ENCODE measurements at places on chromosomes 3 and 15. TPM values are rescaled to one million over a fixed set of nuclear protein-coding genes. Genes with fewer than 3 reads are reported as not detected.
A peak's percentile ranks its signal among the peaks of the same experiment; 100 is the strongest.

Gene PRR20G
- total RNA-seq, result not detected

DNA sequence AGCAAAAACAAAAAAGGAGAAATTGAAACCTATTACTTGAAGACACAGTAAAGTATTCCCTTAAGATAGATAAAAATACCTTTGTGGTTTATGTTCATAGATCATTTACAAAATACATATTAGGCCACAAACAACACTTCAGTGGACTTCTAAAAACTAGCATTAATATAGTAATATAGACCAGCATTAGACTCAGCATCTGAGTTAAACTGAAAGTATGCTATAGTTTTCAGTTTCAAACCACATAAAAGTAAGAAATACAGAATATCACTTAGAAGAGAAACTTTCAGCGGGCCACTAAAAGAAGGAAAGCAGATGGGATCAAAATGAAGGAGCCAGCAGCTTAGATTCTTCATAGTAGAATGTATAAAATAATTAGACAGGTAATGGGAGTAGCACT, 86.6 kb downstream of the MSL2 start:
- no peak for DNase-seq

DNA sequence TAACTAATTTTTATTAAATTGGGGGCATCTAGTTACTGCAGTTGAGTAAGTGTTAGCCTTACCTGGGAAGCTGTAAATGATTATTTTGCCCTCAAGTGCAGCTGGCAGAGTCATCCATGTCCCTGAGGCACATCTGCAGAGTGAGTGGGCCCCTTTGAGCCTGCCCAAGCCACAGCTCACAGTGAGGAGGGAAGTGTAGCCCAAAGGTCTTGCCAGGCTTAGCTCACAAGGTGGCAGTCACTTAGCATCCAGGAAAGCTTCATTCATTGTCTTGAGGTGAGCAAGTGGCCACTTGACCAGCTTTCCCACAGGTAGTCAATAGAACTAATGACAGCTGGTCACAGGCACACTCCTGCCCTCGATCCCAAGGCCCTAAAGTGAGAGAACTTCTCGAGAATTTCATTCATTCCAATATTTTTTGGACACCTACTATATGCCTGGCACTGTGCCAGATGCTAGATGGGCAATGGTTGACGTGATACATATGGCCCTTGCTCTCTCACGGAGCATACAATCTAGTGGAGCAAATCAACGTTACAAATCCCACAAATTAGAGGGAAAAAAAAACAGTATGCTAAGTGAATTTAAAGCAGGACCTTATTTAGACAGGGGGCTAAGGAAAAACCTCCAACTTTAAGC, 163.3 kb upstream of the IL12A start:
- no peak for DNase-seq

- DNase-seq, result no peak
Observed at GRCh38 chr3:58074116-58074715, 66.0 kb downstream of the FLNB start.

- peak; percentile 90 for DNase-seq
Observed at GRCh38 chr3:45593708-45594601, 596 bp upstream of the LIMD1 start.

DNA sequence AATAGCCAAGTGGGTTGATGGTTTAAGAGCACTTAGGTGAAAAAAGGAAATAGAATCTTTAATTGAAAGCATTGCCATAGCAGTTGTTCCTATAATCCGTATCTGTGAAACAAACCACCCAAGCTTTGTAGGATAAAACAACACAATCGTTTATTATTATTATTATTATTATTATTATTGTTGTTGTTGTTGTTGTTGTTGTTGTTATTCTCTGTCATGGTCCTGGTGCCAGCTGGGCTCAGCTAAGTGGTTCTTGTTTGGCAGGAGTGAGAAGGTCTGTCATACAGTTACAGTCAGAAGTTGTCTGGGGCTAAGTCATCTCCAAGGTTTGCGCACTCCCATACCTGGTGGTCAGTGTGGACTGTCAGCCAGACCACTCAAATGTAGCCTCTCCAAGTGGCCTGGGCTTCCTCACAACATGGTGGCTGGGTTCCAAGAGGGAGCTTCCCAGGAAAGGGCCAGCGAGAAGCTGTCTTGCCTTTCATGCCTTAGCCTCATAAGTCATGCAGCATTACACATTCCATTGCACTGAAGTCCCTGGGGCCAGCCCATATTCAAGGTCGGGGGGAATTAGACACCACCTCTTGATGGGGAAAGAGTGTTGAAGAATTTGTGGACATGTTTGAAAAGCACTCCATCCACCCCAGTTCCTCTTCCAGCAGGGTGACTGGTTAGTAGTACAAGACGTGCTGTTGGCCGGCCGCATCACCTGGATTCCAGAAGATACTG, 54.3 kb upstream of the FGD5 start:
- no peak for DNase-seq

Gene EBLN2
- total RNA-seq, result 0.69 TPM

- no peak for DNase-seq
Observed at GRCh38 chr15:66229790-66230465, 23.6 kb downstream of the MEGF11 start.

Gene EFL1
- total RNA-seq, result 17.6 TPM

DNA sequence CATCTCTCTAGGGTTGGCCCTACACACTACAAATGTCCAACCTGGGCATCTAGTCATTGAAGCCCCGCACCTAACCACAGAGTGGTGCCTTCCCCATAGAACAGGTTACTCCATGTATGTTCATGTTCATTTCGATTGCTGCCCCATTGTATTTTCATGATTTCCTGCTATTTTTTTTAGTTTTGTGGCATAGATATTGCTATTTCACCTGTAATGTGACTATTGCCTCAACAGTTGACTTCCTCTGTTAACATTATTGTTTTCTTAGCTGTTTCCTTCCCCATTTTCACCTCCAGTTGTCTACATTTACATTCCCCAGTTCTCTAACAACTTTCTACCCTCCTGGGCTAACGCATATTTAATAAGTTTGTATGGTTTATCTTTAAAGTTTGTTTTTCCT, 137.7 kb upstream of the RBMS3 start:
- DNase-seq, result no peak

- no peak for DNase-seq
Observed at GRCh38 chr3:16178628-16178988, 4.1 kb downstream of the GALNT15 start.

Gene DPPA2
- total RNA-seq, result not detected

Gene ADAMTS17
- total RNA-seq, result 2.9 TPM

DNA sequence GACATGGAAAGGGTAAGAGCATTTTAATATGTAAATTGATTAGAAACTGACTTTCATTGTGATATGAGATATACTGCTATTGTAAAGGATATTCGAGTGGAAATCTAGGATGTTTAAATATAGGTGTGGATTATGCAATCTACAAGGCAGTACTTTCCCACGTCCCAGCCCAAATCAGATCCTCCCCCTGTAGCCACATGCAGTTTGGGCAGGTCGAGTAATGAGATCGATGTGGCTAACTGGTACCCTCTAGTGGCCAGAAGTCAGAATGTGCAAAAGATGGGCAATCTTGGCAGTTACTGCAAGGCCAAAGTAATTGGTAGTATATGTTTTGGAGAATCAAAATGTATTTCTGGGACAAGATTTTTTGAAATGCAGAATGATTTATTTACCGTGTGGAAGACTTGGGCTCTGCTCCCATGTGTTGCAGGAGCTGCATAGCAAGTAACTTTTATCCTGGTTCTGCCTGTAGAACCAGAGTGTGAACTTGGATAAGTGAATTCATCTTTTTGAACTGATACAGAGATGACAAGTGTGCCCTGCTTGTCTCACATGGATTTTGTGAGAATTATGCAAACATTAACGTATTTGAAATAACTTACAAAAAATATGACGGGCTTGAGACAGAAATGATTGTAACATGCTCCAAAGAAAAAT, 94.5 kb upstream of the ADAMTSL3 start:
- DNase-seq, result no peak

DNA sequence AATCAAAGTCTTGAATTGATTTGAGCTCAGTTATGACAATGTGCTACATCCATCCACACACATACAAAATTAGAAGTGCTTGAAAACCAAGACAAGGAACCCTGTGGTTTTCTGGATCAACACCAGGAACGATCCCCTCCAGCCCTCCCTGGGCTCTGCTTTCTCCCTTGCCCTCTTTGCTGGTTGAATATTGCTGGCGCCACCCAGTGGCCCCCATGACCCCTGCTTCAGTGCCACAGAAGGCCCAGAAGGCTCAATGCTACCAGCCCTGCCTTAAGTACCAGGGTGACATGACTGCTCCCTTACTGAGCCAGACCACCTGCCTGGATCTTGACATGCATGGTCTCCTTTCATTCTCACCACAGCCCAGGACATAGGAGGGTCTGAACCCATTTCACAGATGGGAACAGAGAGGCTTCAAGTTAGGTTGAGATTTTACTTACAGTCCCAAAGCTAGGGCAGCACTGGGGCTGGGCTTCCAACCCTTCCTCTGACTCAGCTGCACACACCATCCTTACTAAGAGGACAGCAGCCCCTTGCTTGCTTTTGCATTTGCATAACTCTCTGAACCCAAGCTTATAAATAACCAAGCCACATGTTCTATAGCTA, 15.0 kb downstream of the IL12A start:
- DNase-seq, result peak; percentile 79

- DNase-seq, result no peak
Observed at GRCh38 chr3:48086705-48087104, 70.5 kb upstream of the MAP4 start.

DNA sequence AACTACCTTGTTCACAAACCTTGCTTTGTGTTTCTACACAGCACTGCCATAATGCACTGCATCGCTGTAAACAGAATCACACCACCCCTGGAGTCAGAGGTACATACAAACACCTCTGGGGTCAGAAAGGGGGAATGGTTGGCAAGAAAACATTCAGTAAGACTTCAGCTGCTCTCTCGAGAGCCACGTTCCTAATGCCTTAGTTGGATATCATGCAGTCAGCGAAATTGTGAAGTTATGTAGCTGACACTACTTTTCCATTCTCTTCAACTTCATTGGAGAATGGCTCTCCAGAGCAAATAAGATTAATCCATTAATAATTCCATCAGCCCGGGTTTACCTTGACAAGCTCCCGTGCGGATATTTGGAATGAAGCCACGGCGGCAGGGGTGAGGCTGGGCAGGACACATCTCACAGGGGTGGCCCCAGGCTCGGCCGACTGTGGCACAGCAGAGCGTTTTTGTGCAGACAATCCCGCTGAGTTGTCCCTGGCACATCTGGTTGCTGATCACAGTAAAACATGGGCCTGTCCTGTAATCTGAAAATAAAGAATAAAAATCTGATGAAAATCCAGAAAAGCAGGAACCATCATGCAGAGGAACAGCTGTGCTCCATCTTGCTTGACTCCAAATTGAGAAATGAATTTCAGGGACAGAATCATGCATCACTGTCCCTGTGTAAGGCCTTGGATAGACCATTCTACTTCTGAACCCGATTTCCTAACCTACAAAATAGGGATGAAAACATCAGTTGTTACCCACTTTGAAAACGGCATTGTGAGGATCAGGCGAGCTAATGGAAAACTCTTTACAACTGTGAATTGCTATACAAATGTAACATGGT, 108.0 kb downstream of the FBN1 start:
- peak; percentile 39 for DNase-seq

Gene IL17RC
- total RNA-seq, result 36.0 TPM

Gene UCN2
- 0.17 TPM for total RNA-seq

Gene TF
- 3.3 TPM for total RNA-seq

GRCh38 chr3:176650478-176650877, 546.8 kb downstream of the TBL1XR1 start:
- no peak for DNase-seq

- DNase-seq, result no peak
Observed at GRCh38 chr3:136982520-136983138, 24.8 kb downstream of the IL20RB start.

DNA sequence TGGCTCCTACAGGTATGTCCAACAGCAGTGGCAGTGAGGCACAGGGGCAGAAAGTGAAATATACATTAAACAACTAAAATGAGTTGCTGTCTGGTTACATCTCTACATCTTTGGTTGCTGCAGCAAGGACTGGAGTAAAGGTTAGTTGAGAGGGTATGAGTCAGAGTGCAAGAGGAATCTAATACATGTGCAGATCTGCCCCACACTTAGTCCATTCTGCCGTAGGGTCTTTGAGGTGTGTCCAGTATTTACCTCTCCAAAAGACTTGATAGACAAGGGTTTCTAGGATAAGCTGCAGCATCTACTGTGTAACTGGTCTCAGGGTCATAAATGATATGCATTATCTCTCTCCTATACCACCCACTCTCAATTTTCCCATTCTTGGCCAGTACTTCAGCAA, 6.2 kb upstream of the NEDD4 start:
- no peak for DNase-seq

GRCh38 chr3:151900884-151901643, 27.6 kb downstream of the SUCNR1 start:
- no peak for DNase-seq

DNA sequence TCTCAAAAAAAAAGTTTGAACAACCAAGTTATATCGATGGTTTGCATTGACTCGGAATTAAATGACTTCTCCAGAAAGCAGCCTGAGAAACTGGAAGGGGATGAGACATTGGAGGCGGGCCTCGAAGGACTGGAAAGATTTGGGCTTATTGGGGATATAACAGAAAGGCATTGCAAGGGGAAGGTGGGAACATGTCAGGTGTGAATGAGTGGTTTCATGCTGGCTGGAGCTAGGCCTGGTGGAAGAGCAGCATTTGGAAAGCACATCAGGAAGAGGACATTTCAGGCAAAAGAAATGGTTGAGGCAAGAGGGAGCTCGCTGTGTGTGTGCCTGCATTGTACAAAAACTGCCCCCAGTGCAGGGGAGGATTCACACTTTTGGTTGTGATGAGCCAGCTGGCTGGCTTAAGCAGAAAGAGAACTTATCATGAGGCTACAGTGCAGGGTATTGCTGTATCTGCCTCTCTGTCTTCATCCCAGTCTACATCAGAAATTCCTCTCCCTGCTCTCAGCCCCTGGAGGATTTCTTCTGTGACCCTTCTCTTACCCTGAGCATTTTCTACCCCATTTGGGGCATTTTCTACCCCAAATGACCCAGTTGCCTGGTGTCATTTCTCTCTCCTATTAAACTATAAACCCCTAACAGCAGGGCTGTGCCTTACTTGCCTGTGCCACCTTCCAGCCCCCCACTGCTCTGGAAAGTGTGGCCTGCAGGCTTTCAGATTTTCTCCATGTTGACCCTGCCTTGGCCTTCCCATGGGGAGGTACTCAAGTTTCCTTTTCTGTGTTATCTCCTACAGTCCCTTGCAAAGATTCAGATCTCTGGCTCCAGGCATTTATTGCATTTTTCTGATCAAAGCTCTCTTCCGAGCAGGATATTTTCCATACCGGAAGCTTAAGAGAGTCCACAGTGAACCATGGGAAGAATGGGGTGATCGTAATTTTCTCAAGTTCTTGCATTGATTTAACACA, 64.4 kb upstream of the FLNB start:
- DNase-seq, result no peak

- peak; percentile 73 for DNase-seq
Observed at GRCh38 chr15:64010719-64011118, 35.6 kb downstream of the DAPK2 start.

GRCh38 chr15:26722621-26723160, 50.2 kb downstream of the GABRB3 start:
- DNase-seq, result no peak
